CD4-positive, alpha-beta memory T cell (primary cell): ENCODE measurements at places on chromosomes 6 and 20.

DNA sequence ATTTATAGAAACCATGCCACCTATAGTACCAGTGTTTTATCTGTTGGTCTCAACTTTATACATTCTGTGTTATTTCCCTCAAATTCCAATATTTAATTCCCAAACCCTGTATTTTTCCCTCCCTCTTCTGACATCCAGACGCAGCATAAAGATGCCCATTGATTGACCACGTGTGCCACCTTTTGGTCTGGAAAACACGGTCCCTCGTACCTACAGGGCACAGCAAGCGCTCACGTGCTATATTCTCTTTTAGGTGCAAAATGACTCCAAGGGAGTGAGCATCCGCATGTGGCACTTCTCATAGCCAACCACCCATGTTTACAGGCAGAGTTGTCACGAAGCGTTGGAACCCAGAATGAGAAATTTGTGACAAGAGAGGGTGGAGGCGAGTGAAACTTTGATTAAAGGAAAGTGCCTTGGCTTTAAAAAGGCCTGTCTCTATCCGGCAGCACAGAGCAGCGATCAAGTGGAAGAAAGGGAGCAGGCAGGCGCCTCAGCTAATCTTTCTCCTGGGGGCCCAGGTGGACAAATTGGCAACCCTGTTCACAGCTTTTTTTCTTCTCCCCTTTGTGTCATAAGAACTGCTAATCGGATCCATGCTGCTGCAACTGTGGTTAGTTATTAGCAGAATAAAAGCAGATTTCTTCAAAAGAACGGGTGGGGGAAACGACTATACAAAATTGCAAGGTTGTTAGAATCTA is 225.9 kb downstream of the TMEM242 start:
- no peak overlapping the region for H3K4me3 ChIP-seq
- no peak for DNase-seq
- H3K27me3 ChIP-seq: no peaks in the 10 kb centered on the region
- H3K4me1 ChIP-seq: peaks cover 41% of the 10 kb centered on the region
- H3K27ac ChIP-seq: no peak overlapping the region
- no peaks in the 10 kb centered on the region for H3K36me3 ChIP-seq

DNA sequence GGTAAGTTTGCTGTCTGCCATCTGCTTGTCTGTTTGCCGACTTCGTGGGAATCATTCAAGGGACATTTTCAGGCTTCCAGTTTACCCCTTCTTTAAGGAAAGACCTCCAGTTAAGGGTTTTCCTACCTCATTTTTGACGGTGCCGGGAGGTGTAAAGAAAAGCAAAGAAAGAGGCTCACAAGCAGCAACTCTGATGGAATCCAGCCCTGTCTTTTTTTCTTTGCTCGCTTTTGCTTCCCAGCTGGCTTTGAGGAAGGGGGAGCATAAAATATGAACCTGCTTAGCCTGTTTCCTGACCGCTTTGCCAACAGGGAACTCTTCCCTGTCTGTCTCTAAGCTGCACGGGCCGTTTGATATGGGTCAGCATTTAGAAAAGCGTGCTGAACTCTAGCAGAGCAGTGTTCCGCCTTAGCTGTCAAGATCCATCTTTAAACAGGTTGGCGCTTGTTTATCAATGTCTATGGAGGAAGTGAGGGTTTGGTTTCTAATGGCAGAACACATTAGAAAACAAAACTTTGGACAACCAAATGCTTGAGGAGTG is 13.8 kb downstream of the SYTL3 start:
- peaks cover 16% of the 10 kb centered on the region for H3K4me1 ChIP-seq
- H3K36me3 ChIP-seq: peaks cover 25% of the 10 kb centered on the region
- H3K4me3 ChIP-seq: no peak overlapping the region
- no peaks in the 10 kb centered on the region for H3K27me3 ChIP-seq

- DNase-seq: no peak
- H3K36me3 ChIP-seq: no peaks in the 10 kb centered on the region
- no peaks in the 10 kb centered on the region for H3K27me3 ChIP-seq
- peaks cover 48% of the 10 kb centered on the region for H3K4me1 ChIP-seq
- no peak overlapping the region for H3K27ac ChIP-seq
Observed at GRCh38 chr20:32112841-32113240, 3.3 kb downstream of the TM9SF4 start.

GRCh38 chr20:23920408-23921325 is 41.1 kb upstream of the CST5 start:
- peaks cover 24% of the 10 kb centered on the region for H3K4me1 ChIP-seq
- no peak overlapping the region for H3K4me3 ChIP-seq
- no peak for DNase-seq
- H3K27me3 ChIP-seq: no peaks in the 10 kb centered on the region

DNA sequence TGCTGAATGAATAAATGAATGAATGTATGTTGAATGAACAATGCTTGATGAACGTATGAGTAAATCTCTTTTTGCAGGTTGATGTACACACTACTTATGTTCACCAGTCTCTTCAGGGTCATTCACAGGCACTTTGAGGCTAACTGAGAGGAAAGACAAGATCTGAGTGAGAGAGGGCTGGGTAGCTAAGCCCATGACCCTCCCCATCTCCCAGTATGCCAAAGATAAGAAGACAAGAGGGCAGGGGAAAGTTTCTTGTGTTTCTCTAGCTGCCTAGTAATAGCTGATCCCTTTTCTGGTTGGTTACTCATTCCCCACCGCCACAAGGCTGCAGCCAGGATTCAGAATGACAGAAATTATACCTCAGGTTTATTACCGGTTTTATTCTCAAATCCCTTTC is 90.7 kb downstream of the CEP57L1 start:
- no peaks in the 10 kb centered on the region for H3K4me1 ChIP-seq
- peaks cover 6% of the 10 kb centered on the region for H3K27me3 ChIP-seq
- H3K4me3 ChIP-seq: no peak overlapping the region
- H3K27ac ChIP-seq: no peak overlapping the region

DNA sequence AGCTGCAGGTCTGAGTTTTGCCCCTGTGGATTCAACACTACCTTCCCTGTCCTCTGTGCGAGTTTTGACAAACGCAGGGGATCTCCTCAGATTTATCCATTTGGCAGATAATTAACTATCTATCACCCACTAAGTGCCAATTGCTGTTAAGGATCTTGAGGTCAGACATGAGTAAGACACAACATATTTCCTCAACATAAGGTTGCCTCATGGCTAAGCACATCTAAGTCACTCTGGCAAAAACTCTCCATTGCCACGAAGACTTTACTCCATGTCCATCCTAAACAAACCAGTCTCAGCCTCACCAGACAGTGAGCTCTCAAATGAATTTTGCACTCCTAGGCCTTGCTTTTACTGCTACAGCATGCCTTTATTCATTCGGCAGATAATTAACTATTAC is 408.4 kb downstream of the MAFB start:
- no peak for DNase-seq
- H3K4me1 ChIP-seq: no peaks in the 10 kb centered on the region
- H3K27me3 ChIP-seq: no peaks in the 10 kb centered on the region
- no peak overlapping the region for H3K27ac ChIP-seq
- H3K4me3 ChIP-seq: no peak overlapping the region

DNA sequence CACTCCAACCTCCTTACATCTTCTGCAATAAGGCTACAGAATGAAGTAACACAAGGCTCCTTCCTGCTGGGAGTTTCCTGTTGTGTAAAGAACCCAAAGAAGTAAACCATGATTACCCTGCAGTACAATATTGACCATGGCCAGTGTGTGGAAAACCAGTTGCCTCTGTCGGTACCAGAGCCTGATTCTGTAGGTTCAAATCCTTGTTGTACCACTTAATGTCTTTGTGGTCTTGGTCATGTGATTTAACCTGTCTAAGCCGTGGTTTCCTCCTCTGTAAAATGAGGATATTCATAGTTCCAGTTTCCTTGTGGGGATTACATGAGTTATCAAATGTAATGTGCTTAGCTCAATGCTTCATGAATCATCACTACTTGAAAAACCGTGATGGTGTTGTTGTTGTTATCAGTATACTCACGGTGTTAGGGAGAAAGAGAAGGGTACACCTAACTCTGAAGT is 60.3 kb upstream of the PRELID3B start:
- no peak for DNase-seq
- H3K4me1 ChIP-seq: peaks cover 12% of the 10 kb centered on the region
- H3K27me3 ChIP-seq: no peaks in the 10 kb centered on the region

DNA sequence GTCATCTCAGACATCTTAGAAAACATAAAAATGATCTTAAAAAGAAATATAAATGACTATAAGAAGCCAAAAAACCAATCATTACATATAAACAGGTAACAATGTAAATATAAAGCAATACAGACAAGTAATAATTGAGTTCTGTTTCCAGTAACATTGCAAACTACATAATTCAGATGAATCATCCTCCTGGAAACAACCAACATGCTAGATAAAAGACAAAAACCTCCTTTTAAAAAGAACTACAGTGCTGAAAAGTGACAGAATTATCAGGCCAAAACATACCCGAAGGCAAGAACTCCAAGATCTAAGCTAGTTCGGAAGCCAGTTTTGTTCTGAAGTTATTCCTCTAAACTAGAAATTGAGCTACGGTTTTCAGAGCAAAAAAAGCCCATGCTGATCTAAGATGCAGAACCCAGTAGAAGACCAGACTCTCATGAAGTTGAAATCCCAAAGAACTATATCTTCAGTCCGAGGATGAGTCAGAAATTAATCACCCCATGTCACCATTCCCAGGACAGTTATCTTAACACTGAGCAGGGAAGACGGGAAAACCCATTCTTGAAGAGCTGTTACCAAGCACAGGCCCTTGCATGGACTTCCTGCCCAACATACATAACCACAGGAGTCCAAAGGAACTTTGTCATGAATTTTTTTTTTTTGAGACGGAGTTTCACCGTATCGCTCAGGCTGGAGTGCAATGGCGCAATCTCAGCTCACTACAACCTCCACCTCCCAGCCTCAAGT is 9.8 kb downstream of the PGM3 start:
- H3K4me1 ChIP-seq: no peaks in the 10 kb centered on the region
- no peak overlapping the region for H3K4me3 ChIP-seq
- no peak for DNase-seq
- H3K27me3 ChIP-seq: no peaks in the 10 kb centered on the region
